ENCODE measurements at places on chromosomes 11 and 22. TPM values are rescaled to one million over a fixed set of nuclear protein-coding genes. Genes with fewer than 3 reads are reported as not detected.

DNA sequence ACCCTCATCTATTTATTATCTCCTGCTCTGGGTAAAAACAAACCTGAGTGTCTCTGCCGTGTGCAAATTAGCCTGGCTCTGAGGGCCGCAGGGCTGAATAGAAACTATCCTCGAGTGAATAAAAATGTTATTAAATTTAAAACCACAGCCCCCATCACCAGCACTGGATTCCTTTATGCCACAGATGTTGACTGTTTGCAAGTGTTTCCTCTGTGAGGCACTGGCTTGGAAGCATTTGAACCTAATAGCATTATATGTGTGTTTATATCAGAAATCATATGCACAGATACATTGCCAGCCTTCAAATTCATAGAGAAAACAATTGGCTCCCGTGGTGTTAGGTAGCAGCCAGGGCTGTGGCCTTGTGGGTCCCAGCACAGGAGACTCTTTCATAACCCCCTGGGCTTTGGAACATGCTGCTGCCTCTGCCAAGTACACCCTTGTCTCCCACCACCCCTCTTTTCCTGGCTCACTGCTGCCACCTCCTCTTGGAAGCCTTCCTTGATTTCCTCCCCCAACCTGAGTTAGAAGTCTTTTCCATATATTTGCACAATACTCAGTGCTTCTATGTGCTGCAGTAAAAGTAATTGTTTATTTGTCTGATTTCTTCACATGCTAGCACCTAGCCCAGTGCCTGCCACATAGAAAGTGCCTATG, 294.4 kb downstream of the DDX10 start:
- DNase-seq, result no peak

DNA sequence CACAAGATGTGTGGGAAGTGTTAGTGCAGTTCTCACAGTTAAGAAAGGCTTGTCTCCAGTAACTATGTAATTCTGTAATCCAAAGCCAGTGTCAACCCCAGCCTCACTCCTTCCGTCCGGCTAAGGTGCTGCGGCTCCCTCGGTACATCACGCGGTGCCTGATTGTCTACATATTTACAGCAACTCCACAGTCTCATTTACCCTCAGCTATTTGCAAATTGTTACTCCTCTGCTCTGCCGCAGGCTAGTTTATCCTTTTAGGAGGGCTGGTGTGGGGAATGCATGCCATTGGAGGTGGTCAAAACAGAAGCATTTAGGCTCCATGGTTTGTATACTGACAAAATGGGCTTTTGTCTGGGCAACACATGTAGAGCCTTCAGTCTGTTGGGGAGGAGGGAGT, 358.3 kb downstream of the METTL15 start:
- DNase-seq, result no peak

DNA sequence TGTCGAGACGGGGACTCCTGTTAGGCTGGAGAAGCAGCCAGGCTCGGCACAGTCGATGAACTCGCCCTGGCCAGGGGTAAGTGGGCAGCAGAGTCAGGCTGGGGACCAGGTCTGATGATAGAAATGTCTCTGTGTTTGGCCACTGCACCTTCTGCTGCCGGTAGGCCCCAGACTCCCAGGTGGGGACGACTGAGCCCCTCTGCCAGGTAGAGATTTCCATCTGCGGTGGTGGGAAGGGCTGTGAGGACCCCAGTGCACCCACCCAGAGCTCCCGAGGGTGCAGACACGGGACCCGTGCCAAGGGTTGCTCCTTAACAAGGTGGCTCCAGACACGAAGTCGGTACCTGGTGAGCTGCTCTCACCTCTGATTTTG, 862.5 kb downstream of the TBC1D22A start:
- DNase-seq, result no peak

DNA sequence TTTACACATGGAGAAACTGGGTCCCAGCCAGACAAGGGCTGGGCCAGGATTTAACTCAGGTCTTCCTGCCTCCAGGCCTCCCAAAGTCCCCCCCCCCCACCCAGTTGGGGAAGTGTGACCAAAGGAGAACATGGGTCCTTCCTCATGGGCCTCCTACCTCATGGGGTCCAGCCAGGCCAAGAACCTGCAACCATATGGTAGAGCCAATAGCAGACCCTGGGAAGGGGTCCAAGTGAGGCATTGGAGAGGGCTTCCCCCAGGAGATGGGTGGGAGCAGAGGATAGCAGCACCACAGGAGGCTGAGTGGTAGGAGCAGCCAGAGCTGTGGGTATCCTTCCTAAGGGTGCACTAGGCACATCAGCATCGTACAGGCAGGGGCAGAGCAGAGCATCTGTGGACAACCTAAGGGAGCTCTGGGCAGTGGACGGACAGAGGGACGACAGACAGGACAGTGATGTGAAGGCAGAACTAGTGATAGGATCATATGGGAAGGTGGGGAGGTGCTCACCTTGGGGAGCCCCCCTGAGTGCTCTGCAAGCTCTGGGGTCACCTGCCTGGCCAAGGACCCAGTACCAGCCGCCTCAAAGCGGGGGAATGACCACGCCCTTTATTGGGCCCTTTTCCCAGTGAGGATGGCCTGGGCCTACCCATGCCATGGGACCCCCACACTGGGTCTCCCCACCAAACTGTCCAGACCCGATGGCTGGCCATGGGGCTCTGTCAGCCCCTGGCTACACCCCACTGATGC, 4.5 kb downstream of the ARVCF start:
- DNase-seq, result no peak

GRCh38 chr11:93746101-93746500, 4.6 kb downstream of the C11orf54 start:
- no peak for DNase-seq

GRCh38 chr11:98195300-98195699, 825.4 kb upstream of the CNTN5 start:
- DNase-seq, result no peak

- peak; percentile 61 for DNase-seq
Observed at GRCh38 chr22:28116219-28116673, 197.2 kb upstream of the PITPNB start.

- DNase-seq, result no peak
Observed at GRCh38 chr22:26581026-26581425, 8.9 kb downstream of the TPST2 start.

DNA sequence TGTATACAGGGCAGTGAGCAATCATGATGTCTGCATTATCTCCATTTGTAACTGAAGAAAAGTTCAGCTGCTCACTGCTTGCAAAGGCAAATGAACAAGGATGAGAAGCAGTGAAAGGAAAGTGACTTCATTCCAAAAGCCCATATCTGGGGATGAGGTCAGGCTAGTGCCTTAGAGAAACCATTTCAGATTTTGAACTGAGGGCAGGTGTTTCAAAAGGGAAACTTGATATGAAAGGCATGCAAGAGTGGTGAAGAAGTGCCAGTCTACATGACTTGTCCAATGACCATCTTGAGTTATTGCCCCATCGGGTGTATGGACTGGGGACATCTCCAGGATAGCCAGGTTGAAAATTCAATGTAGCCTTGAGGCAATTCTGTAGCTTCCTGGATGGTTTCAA, 7.3 kb upstream of the APOL4 start:
- no peak for DNase-seq

GRCh38 chr11:27928809-27929208, 179.1 kb downstream of the KIF18A start:
- no peak for DNase-seq

- no peak for DNase-seq
Observed at GRCh38 chr11:78065203-78065602, 1.5 kb downstream of the THRSP start.

- no peak for DNase-seq
Observed at GRCh38 chr11:94826415-94826814, 58.3 kb downstream of the AMOTL1 start.

GRCh38 chr11:58933661-58934060, 5.6 kb upstream of the GLYATL1 start:
- DNase-seq, result no peak

DNA sequence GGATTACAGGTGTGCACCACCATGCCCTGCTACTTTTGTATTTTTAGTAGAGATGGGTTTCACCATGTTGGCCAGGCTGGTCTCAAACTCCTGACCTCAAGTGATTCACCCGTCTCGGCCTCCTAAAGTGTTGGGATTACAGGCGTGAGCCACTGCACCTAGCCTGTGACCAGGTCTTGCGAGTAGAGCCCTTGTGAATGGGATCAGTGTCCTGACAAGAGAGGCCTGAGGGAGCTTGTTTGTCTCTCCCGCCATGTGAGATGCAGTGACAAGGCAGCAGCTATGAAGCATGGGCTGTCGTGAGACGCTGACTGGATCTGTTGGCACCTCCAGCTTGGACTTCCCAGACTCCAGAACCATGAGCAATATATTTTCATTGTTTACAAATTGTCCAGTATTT, 69.3 kb downstream of the LRRC32 start:
- no peak for DNase-seq

DNA sequence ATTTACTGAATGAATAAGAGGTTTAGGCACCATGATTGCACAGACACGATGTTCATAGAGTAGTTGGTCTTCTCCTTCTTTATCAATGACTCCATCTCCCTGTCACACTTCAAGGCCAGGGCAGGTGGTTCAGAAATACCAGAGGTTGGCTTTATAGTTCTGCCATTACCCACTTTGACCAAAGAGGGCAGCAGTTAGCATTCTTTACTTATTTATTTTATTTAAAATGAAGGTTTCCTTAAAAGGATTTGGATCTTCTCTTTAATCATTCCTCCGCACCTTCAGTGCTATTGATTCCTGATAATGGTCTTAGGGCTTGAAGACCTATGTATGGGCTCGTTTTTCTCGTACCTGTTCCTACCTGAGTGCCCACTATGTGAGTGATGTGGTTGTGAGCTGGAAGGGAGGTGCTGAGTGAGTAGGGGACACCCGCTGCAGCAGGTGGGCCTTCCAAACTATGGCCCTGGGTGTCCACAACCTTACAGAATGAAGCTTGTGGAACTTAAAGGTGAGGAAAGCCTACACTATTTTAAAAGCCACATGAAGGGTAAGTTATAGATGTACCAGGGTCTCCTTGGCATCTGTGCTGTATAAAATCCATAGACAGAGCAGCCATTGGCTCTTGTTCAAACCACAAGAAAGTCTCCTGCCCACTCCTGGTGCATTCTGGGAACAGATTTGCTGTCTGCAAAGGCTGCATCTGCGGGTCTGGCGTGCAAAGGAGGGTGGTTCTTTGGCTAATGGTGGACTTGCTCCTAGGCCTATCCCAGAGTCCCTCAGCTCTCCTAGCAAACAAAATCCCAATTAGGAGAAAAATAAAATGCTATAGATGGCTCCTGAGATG, 35.0 kb downstream of the TIMP3 start:
- DNase-seq, result no peak

- peak; percentile 53 for DNase-seq
Observed at GRCh38 chr11:134781380-134781866, 369.4 kb upstream of the B3GAT1 start.

DNA sequence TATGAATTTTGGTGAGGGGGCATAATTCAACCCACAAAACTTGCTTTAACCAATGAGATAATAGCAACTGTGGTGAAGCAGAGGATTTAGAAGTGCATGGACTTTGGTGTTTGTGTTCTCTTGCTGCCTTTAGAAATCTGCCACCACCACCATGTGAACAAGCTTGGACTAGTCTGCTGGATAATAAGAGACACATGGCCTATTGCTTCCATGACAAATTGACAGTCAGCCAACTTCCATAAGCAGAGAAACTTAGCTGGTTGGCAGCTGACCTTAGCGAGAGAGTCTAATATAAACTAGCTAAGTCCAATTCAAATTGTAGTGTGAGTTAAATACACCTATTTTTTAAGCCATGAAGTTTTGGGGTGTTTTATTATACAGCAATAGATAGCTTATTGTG, 482.1 kb upstream of the ANO5 start:
- DNase-seq, result peak; percentile 78

DNA sequence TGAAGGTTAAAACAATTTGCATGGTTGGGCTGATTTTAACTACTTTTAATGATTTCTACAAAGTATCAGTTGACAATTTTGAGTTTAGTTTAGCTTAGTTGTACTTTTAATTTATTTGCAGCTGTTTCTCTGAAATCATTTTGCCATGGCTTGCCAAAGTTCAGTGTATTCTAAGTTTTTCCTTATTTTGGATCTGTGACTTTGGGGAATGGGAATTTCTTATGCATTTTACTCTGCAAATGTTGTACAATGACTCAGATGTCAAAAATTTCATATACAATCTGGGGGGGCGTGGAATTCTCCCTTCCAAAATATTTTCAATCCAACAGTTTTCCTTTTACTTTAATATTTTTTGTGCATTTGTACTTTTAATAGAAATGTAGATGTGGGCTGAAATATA, 8.9 kb upstream of the DCHS1 start:
- DNase-seq, result peak; percentile 54

DNA sequence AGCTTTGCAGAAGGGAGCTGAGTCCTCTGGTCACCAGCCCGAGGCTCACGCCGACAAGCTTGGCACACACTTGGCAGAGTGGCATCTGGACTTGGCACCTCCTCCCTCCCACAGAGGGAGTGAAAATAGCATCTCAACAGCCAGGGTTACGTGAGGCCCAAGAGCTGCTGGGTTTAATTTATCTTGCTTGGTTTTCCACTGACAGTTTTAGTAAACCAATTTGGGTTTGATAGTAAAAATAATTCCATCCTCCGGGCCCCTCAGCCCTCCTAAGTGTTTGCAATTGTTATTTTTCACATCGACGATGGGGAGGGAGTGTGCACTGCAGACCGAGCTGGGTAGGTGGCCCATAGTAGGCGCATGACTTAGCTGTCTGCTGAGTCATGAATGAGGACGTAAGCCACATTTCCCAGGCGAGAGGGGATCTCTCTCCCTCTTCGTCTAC, 107.6 kb upstream of the ASPHD2 start:
- peak; percentile 3 for DNase-seq

GRCh38 chr11:81899156-81899555, 834.5 kb downstream of the FAM181B start:
- no peak for DNase-seq

DNA sequence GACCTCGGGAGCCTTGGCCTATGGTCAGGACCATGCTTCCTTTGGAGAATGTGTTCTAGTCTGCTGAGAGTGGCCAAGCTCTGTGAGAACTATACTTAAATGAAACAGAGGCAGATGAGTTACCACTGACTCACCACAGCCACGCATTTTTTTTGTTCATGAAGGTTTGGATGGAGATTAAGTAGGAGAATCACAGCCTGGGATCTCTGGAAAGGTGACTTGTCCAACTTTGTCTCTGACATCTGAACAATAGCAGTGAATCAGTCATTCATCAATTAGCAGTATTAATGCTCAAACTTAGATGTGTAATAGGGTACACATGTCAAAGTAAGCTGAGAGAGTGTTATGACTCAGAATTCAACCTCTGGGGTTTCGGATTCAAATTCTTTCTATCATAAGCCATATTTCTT, 100.7 kb upstream of the ANO3 start:
- no peak for DNase-seq

The CNTF gene
- total RNA-seq, result 1.1 TPM

The RBMXL2 gene
- not detected for total RNA-seq

The EFEMP2 gene
- 39.7 TPM for total RNA-seq

The P2RX6 gene
- total RNA-seq, result 19.3 TPM

The APOL4 gene
- 19.8 TPM for total RNA-seq

The SLC25A17 gene
- 14.2 TPM for total RNA-seq

The GPHA2 gene
- not detected for total RNA-seq

The TH gene
- 0.62 TPM for total RNA-seq

The OR52N4 gene
- total RNA-seq, result not detected

The DTX4 gene
- 14.8 TPM for total RNA-seq

The ASRGL1 gene
- total RNA-seq, result 9.0 TPM

All from tongue (tissue), 3 donors.